Stimulated activated effector memory CD8-positive, alpha-beta T cell treated with anti-CD3 and anti-CD28 coated beads, Interleukin-12 subunit alpha, Interleukin-12 subunit beta, amount 100 ng/mL, for 72 hours (primary cell): ENCODE measurements at places on chromosomes 7 and 10.

DNA sequence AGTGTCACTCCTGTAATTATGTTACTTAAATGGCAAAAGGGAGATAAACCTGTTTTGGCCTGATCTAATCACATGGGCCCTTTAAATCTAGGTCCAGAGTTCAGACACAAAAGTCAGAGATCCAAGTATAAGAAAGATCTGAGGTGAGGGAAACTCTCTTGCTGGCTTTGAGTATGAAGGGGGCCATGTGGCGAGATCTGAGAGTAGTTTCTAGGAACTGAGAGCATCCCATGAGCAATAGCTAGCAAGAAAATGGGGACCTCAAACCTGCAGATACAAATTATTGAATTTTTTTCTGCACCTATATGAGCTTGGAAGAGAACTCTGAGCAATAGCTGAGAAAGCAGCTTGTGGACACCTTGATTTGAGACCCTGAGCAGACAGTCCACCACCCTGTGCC, 27.6 kb downstream of the ANKRD7 start:
- no peak for DNase-seq

GRCh38 chr10:116784651-116785050, 42.3 kb upstream of the HSPA12A start:
- DNase-seq = no peak

DNA sequence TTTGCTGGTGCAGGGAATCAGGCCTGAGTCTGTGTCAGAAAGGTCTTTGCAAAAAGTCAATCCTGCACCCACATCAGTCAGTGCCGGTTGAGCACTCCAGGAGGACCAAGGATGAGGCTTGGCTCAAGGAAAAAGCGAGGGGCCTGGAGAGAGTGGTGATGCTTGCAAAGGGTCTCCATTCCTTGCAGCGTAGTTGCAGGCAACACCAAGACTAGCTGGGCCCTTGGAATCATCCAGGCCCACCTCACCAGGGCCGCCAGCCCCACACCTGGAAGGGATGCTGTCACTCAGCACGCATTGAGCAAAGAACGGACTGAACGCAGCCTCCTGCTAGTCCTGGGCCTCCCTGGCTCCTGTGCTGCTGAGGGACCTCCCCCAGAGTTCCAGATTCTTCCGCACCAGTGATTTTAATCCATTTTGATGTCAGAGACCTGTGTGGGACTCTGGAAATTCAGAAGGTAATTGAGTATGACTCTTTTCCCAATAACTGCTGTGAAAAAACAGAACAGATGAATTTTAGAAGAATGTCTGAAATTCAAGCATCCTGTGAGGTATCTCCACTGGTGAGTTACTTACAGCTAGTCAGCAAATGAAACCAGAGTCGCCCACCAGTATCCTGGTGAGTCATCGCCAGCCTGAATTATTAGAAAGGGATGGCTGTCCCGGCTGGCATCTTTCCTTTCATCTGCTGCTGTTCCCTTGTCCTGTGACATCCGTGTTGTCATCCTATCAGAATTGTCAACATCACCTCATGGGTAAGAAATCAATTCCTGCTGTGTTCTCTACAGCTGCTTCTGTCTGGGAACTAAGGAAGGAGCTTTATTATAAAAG, 150.8 kb upstream of the NPS start:
- DNase-seq = no peak

GRCh38 chr7:127153315-127153714, 99.4 kb downstream of the GRM8 start:
- DNase-seq = no peak

DNA sequence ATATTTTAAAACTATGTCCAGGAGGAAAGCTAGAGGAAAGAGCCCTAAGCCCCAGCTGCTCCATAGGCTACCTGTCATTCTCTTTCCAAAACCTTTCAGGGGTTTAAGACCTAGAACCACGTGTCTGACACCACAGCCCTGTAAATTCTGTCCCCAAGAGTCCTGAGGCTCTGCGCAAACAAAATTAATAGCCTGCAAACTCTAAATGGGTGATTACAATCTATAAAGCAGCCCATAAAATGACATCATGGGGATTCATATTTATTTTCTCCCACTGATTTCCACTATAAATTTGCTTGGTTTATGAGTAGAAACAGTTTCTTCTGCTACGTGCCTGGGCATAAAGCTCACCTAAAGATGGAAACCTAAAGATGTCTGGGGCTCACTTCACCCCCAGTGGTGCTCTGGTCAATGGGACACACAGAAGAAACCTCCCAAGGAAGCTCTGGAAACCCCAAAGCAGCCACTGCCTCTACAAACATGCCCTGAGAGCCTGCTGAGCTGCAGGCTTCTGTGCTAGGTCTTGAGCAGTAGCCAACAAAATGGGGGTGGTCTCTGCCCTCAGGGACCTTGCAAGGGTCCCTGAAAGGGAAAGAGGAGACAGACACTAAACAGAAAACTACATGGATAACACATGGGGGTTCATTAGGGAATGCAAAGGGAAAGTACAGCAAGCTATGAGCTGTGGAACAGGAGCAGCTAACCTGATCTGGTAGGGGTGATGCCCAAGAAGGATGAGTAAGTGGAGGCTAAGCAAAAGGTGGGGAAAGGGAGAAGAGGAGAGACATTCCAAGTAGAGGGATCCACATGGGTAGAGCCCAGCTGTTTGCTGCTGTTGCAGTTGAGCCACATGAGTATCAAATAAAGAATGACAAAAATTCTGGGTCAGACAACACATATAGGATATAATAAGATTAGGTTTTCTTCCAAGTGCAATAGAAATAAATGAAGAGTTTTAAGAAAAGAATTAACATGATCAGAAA, 331.7 kb downstream of the KCNMA1 start:
- DNase-seq = no peak

GRCh38 chr10:13743963-13744362, 157.2 kb downstream of the PRPF18 start:
- DNase-seq = no peak

DNA sequence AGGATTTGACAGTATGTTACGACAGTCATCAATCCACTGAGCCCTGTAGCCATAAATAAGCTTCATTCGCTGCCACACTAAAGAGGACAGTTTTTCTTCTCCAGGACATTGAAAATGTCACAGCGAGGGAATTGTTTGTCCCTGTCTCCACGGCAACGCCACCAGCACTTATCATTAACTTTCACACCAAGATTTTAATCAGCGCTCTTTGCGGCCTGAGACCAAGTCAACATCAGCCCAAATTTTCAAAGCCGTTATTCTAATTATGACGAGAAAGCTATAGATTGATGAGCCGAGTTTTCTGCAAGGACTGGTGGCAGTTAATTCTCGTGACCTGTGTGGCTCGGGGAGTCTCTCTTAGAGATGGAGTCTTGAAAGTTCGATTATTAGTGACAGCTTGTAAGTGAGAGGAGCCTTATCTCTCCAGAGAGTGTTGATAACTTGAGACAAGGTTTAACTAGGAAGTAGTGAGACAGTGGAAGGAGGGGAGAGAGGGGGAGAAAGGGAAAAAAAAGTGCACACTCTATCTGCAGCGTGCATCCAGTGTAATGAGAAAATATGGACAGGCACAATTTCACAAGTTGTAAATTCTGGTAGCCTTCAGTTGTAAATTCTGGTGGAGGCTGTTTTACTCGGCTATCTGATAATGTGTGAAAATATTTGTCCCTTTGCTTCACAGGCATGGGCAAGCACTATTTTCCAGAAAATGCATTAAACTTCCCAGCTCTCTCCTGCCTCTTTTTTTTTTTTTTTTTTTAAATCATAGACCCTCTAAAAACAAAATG, 473.3 kb downstream of the LRMDA start:
- DNase-seq = no peak

DNA sequence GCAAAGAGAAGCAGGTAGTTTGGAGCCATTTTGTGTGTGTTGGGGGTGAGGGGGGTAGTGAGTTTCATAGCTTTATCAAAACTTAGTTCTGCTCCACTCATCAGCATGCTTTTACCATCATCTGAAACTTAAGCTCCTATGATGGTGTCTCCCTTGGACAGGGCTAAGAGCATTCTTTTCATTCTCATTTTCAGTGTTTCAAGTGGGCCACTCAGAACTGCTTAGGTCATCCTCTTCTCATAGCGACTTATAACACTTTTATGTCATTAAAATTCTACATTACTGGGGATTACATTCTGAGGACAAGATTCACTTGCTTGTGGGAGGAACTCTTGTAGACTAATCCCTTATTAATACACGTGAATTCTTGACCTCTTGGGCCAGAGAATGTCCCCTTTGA, 649.4 kb downstream of the SUGCT start:
- no peak for DNase-seq

GRCh38 chr10:43267811-43268210, 946 bp upstream of the RASGEF1A start:
- DNase-seq = no peak

GRCh38 chr7:43303740-43304241, 191.3 kb downstream of the HECW1 start:
- DNase-seq = no peak

GRCh38 chr7:39357648-39358047, 208.6 kb upstream of the YAE1 start:
- no peak for DNase-seq

DNA sequence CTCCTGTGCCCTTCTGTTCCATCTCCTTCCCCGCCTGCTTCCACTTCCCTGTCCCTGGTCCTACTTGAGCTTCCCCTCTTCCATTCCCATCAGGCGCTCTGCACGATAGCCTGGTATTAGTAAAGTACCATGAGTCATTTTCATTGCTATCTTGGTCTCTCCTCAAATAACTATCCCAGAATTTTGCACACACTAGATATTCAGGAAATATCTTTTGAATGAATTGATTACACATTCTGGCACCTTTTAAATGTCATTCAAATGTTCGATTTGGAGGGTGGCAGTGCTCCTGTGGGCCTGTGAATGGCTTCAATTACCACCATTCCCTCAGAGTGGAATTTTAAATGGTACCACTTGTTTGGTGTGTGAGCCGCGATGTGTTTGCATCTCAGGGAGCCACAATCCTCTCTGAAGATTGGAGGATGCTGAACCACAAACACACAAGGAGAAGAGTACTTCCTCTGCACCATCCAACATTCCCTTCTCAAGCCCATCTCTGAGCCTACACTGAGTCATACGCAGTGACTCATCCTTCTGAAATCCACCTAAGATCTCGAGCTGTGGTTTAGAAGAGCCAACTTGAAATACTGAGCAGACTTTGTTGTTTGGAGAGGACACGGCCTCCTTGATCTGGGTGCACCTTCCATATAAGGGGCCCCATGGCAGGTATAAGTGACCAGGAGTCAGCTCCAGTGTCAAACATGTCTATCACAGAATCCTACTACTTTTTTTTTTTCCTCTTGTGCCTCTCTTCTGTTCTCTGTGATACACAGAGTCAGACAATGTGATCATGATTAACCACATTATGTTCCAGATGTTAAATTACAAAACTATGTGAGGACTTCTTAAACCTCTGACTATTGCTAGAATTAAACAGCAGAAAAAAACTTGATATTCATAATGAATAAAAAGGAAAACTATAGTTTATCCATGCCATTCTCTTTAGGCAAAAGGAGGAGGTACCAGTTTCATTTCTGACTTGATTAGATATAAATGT, 81.9 kb downstream of the BMPER start:
- DNase-seq = no peak

GRCh38 chr7:55381189-55381588, 16.1 kb downstream of the LANCL2 start:
- DNase-seq = no peak

GRCh38 chr7:26008428-26008827, 143.6 kb upstream of the NFE2L3 start:
- no peak for DNase-seq

DNA sequence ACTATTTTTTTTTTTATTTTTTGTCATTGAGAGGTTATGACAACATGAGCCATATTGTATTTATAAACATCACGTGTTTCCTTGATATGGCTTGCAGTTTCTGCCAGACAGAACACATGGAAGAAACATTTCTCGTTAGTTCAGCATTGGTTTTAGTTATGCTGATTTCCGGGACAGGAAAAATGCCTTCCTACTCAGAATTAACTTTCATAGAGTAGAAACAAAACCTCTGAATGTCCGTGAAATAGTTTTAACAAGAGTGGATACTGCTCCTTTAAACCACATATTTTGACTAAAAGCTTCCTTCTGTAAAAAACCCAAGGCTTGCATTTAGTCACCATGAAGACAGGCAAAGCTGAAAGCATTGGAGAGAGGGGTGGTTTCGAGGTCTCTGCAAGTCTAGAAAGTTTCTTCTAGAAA, 240.4 kb downstream of the KIAA1217 start:
- DNase-seq = no peak

DNA sequence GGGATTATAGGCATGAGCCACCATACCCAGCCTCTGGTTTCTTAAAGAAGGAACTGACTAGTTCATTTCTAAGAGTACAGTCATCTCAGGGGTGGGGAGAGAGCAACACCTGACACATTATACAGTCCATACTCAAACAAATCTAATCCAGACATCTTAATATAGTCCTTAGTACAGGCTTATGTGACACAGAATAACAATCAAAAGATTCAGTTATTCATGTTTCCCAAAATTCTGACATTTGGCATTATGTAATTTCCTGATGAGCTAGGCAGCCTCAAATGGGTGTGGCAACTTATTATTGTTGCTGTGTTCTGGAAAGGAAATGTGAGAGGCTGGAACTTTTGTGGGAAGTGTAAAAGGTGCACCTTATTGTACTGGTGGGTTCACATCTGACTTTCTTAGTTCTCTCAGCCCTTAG, 116.3 kb downstream of the WDFY4 start:
- DNase-seq = no peak

DNA sequence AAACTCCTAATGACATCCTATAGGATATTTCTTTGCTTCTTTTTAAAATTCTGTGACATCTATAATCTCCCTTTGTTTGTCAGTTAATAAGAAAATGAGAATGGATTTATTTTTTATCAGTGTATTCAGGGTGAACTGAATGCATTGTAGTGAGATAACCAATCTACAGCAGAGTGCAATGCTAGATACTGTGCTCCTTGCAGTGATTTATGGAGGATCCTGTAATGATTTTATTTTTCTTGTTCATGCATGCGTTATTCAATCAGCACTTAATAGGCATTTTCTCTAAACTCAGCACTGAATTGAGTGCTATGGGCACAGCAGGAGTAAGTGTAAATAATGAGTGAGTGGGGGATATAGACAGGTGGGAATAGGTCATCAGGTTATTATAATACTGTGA, 253.9 kb downstream of the CDK14 start:
- no peak for DNase-seq

GRCh38 chr7:2452074-2452507, 24.1 kb downstream of the GRIFIN start:
- peak; percentile 69 for DNase-seq

- no peak for DNase-seq
Measured at GRCh38 chr7:37287131-37287855, 161.4 kb downstream of the ELMO1 start.

DNA sequence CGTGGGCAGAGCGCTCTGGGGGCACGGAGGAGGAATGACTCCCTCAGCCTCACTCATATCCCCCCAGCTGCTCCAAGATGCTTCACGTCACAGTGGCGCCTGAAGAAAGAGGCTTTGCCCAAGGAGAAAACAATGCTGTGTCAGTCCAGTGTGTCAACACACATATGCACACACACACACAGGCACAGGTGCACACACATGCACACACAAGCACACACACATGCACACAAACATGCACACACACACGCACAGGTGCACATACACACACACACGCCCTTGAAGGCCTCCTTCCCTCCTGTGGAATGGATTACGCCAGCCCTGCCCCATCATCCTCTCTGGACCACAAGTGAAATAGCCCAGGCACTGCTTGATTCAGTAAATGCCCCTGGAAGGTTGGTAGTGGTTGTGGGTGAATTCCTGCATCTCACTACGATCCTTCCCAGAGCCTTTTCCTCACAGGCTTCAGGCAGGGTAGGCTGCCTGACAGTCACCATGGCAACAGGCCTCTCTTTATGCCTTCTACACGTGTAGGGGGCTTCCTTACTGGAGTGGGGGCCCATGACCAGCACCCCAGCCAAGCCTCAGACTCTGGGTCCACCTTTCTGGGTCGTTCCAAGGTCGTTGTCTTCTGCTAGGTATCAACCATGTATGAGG, 371.5 kb upstream of the PODXL start:
- DNase-seq = no peak
